ENCODE measurements at places on chromosomes 3 and 15.

- no peak for DNase-seq
These were observed 113.0 kb downstream of the NLGN1 start for GRCh38 chr3:173510565-173510964.

- no peak for DNase-seq
These were observed 193.4 kb downstream of the SLC9A9 start for GRCh38 chr3:143654906-143655305.

DNA sequence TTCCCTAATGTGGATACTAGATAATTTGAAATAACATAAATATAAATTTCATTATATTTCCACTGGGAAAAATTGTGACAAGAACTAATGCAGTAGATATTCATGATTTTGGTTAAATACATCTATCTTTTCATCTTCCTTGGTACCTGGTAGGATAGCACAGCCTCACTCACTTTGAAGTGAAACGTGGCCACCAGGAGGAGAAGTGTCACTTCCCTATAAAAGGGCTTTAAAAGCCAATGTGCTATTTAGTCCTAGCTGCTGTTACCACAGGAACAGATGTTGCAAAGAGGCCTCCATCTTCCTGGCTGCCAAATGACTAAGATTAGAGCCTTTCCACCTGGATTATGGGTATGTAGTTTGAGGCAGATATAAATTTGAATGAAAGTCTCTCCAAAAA lies 140.0 kb downstream of the PLOD2 start:
- no peak for DNase-seq

DNA sequence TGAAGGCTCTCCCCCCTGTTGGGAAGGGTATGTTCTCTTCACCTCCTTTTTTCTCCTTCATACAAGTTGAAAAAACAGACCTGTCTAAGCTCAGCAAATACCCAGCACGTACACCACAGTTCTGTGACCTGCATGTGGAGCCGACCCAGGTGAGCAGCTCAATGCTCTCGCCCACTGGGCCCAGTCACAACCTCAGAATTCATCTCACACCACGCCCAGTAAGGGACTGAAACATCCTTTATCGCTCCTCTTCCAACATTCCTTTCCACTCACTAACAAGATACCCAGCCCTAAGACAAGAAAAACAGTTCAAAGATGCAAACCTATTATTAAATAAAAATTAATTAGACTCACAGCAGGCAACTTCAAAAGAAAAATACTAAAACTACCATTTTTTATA lies 68.9 kb downstream of the FOXP1 start:
- DNase-seq: no peak

GRCh38 chr3:156751461-156752025 lies 74.6 kb upstream of the LEKR1 start:
- no peak for DNase-seq

Measured in body of pancreas (tissue), 4 donors.